Airway epithelial cell (primary cell): ENCODE measurements at places on chromosomes 13 and 19. TPM values are rescaled to one million over a fixed set of nuclear protein-coding genes. Genes with fewer than 3 reads are reported as not detected.

Gene NLRP9
- total RNA-seq, result not detected in 2 replicates

Gene CNN2
- 247 and 249 TPM in 2 replicates for total RNA-seq

Gene LGALS14
- total RNA-seq, result not detected in 2 replicates

Gene RDH8
- total RNA-seq, result not detected in 2 replicates

Gene LILRA1
- total RNA-seq, result not detected in 2 replicates

Gene PIP5K1C
- total RNA-seq, result 10.8 and 16.0 TPM in 2 replicates

Gene CYP4F2
- total RNA-seq, result 0.14 TPM in 1 of 2 replicates, not detected in the other

Gene SLC6A16
- total RNA-seq, result not detected in 2 replicates

Gene ADM5
- total RNA-seq, result 2.0 and 2.1 TPM in 2 replicates

Gene ZNF414
- total RNA-seq, result 14.5 and 17.3 TPM in 2 replicates

Gene XAB2
- 34.7 and 37.8 TPM in 2 replicates for total RNA-seq

Gene GPR4
- not detected in 2 replicates for total RNA-seq

Gene ZNF560
- 0.49 TPM in 1 of 2 replicates, not detected in the other for total RNA-seq

Gene BAX
- 74.6 and 94.5 TPM in 2 replicates for total RNA-seq

Gene ICAM5
- total RNA-seq, result 3.6 and 4.9 TPM in 2 replicates

Gene IL12RB1
- total RNA-seq, result not detected in 2 replicates
